NCI-H446 treated with DMSO at 0.1 percent for 48 hours (cell line): ENCODE measurements at places on chromosomes 5 and 9.

GRCh38 chr5:163330723-163331668 lies 106.4 kb upstream of the CCNG1 start:
- DNase-seq, result no peak

DNA sequence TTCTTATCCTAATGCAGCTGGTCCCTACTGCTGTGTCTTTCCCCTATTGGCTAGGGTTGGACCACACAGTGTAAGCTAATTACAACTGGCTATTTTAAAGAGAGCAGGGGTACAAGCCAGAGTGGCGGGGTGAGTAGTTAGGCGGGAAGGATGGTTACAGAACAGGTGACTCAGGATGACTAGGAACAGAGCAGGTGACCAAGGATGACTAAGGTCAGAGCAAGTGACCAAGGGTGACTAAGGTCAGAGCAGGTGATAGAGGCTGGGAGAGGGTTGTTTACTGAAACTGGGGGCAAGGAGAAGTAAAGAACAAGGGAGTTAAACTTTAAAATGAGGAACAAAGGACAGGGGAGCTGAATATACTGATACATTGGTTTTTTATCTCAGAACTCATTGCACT lies 125.4 kb downstream of the PTTG1 start:
- no peak for DNase-seq

DNA sequence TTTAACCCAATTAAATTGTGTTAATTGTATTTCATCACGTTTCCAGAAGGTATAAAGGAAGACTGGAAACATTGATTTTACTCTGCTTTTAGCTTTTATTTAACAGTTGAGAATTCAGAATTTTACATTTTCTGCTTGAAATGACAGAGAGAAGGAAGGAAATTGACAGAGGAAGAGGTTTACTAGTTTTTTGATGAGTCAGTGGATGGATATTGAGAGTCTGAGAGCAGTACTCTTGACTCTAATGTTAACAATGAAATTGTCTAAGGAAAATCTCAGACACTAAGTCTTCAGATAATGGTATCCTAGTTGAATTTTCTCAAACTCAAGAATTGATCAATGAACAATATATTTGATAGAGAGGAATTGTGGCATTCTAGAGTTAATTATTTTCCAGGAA lies 60.6 kb downstream of the IPO11 start:
- DNase-seq, result no peak

GRCh38 chr5:107469064-107469463 lies 201.7 kb downstream of the EFNA5 start:
- no peak for DNase-seq

DNA sequence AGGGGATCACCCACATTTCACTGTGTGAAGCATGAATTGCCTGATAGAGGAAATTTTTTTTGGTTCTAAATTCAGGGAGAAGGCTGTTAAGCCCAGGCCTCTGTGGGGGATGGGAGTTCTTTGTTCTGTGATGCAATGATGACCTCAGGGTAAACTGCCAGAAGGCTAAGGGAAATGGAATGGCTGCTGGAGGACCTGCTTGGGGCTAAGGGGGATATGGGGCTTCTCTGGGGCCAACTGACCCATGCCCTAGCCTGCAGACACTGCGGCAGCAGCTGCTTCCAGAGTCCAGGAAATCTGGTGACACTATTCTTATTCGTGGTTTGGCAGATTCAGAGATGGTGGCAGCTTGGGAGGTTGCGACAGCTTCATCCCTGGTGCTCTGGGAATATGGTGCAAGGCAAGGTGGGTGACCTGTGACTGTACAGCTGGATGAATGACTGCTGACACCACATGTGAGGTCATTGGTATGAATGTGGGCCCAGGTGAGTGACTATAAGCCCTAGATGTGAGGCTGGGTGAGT lies 30.3 kb downstream of the VCP start:
- DNase-seq, result no peak

DNA sequence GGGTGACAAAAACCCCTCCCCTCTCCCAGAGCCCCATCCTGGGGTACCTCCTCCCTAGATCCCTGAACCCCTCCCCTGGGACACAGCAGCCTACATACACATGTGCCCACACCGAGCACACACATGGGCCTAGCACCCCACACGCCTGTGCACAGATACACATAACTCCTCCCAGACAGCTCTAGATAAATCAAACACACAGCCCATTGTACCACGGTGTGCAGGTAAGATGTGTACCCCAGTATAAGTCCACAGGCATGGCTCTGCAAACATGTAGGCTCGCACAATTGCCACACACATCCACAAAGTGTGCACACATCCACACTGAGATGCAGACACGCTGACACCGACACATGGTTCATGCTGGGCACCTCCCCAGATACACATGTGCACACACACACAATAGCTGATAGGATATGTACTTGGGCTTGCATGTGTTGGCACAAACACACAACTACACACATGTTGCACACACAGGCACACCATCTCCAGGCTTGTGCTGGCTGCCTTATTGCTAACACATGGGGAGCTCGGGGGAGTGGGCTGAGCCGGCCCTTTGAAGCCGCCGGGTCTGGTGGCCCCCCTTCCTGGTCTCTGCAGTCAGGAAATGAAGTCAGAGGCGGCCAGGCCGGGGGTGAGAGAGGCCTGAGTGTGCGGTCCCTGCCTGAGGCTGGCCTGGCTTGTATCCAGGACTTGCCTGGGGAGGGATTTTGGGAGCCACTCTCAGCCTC lies 30.2 kb downstream of the GOLGA2 start:
- DNase-seq, result no peak

DNA sequence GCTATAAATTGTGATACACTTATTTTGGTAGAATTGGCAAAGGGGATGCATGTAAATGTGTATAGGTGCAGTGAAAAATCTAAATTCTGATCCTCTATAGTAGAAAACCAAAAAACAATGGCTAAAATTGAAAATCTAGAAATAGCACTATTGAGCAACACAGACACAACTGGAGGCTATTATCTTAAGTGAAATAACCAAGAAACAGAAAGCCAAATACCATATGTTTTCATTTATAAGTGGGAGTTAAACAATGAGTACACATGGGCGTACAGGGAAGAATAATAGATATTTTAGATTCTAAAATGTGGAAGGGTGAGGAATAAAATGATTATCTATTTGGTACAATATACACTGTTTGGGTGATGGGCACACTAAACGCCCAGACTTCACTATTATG lies 183.2 kb upstream of the TUSC1 start:
- no peak for DNase-seq

- no peak for DNase-seq
Observed at GRCh38 chr9:35112257-35113020, 3.2 kb downstream of the ATOSB start.

DNA sequence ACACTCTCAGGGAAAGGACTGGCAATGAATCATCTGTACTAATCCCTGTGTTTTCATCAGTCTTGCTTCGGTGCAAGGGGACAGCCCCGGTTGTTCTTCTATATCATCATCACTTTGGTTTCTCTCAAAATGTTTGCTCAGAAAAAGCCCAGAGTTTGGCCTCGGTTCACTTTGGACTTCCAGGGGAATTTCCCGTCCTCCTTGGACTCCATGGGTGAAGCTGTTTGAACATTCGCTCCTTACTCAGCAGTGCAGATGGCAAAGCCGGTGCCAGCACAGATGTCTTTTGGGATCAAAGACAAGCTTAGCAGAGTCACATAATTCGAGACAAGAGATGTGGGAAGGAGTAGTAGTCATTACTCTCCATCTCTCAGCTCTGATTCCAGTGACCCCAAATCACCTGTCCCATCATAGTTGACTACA lies 69.8 kb upstream of the TNFSF8 start:
- DNase-seq, result no peak

- no peak for DNase-seq
Observed at GRCh38 chr9:116490321-116490720, 196.8 kb upstream of the TRIM32 start.
